ENCODE measurements at places on chromosomes 1 and 21.

DNA sequence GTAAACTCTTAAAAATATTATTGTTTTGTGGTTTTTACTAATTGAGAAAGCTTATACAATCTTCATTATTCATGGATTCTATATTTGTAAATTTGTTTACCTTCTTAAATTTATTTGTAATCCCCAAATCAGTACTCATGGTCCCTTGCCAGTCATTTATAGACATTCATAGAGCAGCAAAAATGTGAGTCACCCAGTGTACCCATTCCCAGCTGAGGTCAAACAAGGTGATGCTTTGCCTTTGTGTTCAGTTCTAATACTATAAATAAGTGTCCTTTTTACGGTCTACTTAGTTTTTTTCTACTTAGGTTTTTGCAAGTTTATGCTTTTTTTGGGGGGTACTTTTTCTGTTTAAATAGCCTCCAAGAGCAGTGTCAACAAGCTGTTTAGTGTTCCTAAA lies 36.1 kb downstream of the SORT1 start:
- no peak for DNase-seq

DNA sequence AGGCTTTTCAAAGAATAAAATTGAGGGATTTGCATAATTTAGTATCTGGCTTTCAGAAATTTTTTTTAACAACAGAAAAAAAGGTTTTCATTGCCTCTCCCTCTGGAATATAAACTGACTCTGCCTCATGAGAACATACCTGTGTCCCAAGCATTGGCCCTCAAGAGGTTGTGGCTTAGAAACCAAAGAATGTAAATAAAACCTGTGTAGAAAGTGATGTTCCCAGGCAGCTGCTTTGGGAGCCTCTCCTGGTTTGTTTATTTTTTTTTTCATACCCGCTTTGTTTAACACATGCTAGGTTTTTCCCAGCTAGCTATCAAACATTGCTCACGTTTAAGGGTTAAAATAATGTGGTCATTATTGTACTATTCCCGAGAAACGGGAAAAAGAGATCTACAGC lies 40.5 kb upstream of the IFNAR2 start:
- no peak for DNase-seq

- DNase-seq, result no peak
These were observed at the start of gene FAAH for GRCh38 chr1:46394108-46394871. TSS of gene FAAH (plus strand) at chr1:46394317. CDS start at chr1:46394349, 32 bp downstream.

GRCh38 chr1:28259934-28260802 lies 850 bp downstream of the SESN2 start:
- no peak for DNase-seq

DNA sequence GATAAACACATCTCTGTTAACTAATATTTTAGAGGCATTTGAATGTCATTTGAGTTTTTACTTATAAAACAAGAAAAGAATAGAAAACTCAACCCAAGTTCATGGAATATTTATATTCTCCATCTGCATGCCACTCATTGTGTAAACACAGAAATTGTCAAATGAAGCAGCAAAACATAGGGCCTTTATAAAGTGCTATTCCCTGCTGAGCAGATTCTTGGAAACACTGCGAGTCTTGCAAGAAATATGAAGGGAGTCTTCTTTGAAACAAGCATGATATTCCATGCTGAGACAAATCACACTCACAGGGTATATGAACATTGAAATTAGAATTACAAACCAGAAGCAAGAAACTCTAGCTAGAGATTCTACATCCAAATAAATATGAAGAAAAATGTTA lies 655.8 kb downstream of the BRINP3 start:
- DNase-seq, result no peak

DNA sequence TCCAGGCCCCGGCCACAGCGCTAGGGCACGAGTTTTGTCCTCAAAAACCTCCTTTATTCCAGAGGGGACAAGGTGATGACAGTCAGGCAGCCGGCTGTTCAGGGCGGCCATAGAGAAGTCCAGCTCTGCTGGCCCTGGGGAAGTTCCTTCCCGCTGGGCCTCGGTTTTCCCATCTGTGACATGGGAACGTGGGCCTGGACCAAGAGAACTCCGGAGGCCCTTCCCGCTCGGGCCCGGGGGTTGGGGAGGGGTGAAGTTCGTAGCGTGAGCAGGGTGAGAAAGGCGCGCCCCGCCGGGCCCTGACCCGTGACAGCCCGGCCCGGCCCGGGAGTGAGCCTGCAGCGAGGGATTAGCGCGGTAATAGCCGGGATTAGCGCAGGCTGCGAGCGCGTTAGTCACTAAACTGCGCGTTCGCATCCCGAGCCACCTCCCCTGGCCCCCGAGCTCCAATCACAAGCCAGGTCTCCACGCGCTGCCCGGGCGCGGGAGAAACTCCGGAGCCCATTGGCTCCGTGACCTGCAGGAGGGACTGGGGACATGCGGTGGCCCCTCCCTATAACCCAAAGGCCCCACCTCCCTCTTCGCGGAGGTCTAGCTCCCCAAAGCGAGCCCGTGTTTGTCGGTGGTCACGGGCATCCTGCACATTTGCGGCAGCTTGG lies 29.8 kb upstream of the PADI2 start:
- DNase-seq, result no peak

DNA sequence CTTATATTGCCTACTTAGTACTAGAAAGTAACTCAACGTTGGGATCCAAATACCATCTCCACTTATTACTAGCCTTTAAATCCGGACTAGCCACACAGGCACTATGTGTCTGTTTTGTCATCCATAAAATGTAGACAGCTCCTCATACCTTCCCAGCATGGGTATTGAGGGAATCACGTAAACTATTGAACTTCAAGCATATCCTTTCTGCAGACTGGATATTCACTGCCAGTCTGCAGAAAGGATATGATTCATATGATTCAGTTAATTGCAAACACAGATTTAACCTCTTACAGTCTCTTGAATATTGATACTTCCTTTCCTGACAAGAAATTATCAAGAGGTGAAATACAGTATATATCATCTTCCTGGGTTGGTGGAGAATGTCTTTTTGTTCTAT lies 186.0 kb downstream of the LEPR start:
- no peak for DNase-seq

Measured in stimulated activated CD4-positive, alpha-beta T cell treated with anti-CD3 and anti-CD28 coated beads, Interleukin-15, amount 100 ng/mL, for 48 hours (primary cell).